ENCODE measurements at places on chromosomes 6 and 20.

DNA sequence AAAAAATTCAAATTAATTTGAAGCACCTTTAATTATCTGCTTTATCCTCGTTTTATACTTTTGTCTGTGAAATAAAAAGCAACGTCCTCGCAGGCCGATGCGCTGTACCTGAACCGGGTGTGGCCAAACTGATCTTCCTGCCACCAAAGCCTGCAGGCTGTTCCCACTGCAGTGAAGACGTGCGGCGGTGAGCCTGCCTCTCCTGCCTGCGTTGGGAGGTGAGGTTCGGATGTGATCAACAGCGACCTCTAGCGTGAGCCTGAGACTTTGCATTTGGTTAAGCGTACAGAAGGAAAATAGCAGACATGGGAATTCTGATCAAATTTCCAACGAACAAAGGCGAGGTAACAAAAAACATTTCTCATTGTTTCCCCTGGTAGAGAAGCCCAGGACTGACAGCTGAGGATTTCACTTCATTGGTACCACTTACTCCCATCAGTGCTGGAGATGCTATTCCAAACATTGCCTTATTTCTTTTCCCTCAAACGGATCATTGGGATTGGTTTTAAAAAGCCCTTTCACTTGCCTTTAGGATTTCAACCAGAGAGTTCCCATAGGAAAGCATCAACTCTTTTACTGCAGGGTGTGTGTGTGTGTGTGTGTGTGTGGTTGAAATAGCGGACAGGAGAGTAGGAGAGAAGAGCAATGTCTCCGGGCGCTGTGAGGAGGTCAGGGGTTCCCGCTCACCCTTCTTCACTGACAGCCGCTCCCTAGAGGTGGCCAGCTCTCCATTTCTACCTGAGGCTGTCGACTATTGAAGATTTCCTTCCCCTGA lies 56.6 kb upstream of the CCN6 start:
- peak; percentile 74 for DNase-seq

DNA sequence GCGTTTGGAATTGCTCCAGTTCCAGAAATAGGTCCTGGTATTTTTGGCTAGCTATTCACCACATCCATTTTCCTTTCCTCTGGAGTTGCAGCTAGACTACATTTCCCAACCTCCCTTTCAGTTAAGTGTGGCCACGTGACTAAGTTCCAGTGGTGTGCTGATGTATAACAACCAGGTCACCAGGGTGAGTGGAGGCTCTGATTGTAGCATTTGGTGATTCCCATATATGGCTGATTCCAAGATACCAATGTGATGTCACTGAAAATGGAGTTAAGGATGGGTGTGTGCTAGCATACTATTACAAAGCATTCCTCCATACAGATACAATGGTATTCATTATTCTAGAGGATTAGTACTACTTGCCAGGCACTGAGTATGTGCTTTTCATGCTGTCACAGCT lies 49.7 kb upstream of the STK35 start:
- no peak for DNase-seq

DNA sequence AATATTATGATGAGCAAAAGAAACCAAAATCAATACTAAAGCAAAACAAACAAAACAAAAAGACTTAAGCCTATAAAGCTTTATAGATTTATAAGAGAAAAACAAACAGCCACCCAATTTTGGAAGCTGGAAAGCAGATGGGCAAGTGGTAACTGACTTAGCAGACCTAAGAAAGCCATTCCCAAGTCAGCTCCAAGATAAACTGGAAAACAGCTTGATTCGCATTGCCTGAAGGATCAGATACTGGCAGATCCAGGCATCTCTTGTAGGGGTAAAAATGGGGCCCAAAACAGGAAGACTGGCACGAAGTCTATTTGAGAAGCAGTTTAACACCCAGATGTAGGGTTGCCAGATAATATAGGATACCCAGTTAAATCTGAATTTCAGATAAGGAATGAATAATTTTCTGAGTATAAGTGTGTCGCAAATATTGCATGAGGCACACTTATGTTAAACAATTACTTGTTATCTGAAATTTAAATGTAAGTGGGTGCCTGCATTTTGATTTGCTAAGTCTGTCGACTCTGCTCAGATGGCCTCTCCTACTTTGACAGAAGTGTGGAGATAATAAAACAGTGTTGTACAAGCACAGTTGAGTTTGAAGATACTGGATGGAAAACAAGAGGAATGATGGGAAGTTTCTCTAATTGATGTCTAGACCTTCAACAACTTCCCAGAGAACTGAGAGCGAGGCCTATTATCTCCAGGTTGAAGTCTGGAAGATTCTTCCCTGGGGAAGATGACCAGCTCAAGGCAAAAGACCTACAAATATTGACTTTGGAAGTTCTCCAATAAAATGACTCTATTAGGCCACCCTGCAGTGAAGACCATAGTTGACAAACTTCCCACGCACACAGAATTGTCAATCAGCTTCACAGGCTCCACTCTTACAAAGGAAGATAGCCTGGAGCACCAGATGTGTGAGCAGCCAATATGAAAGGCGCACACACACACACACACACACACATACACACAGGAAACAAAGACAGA lies 113.4 kb downstream of the FAM50B start:
- DNase-seq = no peak

GRCh38 chr6:88472851-88473525 lies 306.8 kb upstream of the CNR1 start:
- DNase-seq = no peak

- no peak for DNase-seq
Observed at GRCh38 chr6:11665604-11666326, 112.8 kb downstream of the ADTRP start.

DNA sequence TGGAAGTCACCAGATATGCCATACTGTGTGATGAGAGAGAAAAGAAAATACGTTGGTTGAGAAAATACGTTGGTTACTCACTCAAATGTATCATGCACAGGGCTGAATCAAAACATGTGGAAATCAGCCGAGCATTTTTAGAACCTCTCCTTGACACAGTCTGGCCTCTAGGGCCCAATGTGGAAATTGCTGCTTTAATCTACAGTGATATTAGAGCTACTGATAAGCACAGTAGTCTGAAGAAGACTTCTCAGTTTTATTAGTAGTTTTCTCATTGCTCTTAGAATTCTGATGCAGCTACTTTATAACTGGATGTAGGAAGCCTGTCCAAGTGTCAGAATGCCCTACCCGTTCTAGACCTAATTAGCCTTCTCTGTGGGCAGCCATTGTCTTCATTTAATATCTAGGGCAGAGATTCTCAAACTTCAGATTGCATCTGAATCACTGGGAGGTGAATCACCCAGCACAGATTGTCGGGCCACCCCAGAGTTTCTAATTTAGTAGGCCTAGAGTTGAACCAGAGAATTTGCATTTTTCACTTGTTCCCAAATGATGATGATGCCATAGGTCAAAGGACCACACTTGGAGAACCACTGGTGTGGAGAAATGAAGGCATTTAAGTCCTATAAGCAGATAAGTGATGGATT lies 229.1 kb downstream of the PLCB1 start:
- peak; percentile 41 for DNase-seq

GRCh38 chr20:16321291-16321690 lies 252.0 kb downstream of the KIF16B start:
- no peak for DNase-seq

DNA sequence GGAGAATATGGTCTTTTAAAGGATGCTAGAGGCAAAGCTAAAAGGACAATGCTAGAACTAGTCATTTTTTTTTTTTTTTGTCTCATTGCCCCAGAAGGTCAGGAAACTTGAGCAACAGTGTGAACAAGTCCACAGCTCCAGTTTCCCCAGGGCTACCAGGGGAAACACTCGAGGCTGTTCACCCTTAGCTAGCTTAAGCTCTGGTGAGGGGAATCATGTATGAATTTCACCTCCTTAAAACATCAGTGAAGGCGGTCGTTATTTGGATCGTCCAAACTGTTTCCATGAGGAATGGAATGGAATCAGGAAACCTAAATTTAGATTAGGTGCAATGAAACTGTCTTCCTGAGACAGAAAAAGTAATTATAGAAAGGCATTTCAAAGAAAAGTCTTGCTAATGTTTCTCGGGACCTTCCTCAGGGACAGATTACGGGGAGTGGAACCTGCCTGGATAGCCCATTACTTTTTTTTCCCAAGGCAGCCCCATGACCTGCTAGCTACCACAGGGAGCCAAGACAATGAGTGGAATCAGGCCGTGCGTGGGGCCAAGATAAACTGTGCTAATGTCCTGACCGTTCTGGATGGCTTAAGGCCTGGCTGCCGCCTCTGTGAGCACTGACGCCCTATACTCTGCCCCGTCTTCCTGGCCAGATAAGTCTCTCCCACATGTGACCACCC lies 164.8 kb upstream of the SGK1 start:
- no peak for DNase-seq

GRCh38 chr6:64010010-64010409 lies 374.4 kb downstream of the PHF3 start:
- no peak for DNase-seq

DNA sequence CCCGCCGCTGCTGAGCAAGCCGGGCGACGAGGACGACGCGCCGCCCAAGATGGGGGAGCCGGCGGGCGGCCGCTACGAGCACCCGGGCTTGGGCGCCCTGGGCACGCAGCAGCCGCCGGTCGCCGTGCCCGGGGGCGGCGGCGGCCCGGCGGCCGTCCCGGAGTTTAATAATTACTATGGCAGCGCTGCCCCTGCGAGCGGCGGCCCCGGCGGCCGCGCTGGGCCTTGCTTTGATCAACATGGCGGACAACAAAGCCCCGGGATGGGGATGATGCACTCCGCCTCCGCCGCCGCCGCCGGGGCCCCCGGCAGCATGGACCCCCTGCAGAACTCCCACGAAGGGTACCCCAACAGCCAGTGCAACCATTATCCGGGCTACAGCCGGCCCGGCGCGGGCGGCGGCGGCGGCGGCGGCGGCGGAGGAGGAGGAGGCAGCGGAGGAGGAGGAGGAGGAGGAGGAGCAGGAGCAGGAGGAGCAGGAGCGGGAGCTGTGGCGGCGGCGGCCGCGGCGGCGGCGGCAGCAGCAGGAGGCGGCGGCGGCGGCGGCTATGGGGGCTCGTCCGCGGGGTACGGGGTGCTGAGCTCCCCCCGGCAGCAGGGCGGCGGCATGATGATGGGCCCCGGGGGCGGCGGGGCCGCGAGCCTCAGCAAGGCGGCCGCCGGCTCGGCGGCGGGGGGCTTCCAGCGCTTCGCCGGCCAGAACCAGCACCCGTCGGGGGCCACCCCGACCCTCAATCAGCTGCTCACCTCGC lies 1.5 kb downstream of the ARID1B start:
- no peak for DNase-seq

- DNase-seq = no peak
Observed at GRCh38 chr20:6866741-6867140, 99.3 kb downstream of the BMP2 start.

GRCh38 chr6:125789576-125790357 lies 993 bp upstream of the NCOA7 start:
- DNase-seq = no peak

DNA sequence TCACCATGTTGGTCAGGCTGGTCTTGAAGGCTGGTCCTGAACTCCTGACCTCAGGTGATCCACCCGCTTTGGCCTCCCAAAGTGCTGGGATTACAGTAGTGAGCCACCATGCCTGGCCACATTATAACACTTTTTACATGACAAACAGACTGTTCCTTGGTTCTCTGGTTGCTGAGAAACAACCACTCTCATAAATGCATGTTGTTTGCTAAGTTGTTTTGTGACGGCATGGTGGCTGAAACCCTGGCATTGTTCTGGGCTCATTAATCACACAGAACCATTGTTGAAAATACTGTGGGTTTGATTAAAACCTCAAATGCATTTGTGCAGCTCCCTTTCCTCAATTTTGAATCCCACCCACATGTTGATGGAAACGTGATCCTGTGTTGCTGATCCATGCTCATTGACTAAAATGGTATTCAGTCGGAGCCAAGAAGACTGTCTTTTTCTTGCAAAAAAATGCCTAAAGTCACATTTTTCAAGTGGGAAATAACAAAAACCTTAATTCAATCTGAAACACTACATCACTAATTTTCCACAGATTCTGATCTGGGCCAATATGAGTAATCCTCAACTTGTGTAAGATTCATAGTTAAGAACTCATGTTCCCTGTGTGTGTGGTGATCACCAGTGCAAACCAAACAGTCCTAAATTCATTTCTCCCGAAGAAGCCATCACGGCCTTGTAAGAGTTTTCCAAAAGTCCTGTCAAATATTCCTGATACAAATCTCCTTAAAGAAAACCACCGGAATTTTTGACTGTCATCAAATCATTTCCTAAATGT lies 132.8 kb downstream of the FNDC1 start:
- no peak for DNase-seq

DNA sequence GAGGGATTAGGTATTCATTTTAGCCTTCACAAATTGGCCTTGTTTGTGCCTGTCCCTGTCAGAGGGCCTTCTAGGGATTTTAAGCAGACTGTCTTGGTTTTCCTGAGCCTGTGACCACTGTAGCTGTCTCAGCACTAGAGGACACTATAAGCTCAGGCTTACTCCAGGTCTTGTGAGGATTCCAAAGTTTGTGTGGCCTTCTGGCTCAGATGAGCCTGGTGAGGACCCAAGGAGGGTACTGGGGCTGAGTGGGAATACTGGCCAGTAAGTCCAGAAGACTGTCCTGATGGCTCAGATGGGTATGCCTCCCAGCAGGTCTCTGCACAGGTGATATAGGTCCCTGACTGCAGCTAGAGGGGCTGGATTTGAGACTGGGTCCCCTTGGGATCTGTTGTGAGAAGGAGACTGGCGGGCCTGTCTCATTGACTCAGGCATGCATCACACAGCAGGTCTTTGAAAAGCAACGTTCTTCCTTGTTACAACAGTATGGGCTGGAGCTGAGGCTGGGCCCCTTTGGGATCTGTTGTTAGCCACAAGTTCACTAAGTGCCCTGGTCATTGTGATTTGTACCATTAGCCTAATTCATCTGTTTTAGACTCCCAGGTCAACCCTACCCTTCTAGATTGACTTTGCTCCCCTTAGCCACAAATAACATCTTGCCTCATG lies 26.3 kb upstream of the TFB1M start:
- DNase-seq = no peak

GRCh38 chr6:118319416-118319815 lies 228.7 kb upstream of the PLN start:
- DNase-seq = no peak

DNA sequence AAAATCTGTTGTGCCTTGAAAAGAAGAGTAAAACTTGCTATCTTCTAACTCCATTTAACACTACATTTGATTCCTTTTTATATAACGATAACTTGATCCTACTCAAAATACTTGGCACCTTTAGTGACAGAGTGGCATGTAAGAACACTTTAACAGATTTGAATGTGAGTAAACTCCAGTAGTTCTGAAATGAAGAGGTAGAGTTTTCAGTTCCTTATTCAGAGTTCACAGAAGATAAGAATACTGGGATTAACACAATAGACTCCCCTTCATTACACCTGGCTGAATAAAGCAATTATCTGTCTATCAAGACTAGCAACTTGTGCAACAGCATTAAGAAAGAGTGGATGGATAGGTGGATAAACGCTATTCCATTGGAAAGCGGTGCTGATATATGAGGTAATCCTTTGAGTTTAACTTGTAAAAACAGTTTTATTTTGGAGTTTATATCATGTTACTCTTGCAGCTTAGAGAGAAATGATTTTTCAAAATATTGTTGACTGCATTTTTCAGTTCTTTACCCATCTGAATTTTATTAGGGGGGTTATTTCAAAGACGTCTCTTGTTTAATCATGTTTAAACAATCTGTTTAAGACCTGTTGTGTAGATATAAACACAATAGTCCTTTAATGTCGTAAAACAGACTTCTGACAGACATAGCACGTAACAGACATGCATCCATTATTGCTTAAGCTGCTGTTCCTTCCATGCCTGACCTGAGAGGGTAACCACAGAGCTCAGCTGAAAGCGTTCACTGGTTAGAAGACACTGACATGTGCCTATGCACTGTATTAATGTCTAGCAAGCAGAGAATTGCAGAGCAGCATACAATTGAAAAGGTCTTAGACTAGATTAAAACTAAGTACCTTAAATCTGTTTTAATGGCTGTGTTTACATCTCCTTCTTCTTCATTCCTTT lies 102.4 kb upstream of the SUPT3H start:
- peak; percentile 21 for DNase-seq

Data from CD14-positive monocyte (primary cell).